SK-N-MC (cell line): ENCODE measurements at places on chromosomes 1 and 21.

DNA sequence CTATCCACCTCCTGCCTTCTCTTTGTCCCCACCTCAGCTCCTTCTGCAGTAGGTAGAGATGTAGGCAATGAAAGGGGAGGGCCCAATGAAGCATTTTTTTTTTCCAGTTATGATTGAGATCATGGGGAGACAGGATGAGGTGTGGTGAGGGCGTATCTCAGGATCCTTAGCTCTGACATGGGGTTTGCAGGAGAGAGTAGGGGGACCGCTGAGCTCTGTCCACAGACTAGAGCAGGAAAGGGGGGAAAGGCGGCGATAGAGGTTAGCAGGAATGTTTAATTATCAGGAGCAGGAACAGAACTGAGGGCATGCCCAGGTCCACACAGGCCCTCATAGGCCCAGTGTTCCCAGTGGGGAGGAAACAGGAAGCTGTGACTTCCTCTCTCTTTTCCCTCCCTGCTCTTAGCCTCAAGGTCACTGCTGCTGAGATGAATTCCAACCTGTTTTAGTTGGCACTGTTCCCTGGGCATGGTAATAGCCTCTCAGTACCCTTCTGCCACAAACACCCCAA lies 901 bp upstream of the RXFP4 start:
- no peak for DNase-seq

DNA sequence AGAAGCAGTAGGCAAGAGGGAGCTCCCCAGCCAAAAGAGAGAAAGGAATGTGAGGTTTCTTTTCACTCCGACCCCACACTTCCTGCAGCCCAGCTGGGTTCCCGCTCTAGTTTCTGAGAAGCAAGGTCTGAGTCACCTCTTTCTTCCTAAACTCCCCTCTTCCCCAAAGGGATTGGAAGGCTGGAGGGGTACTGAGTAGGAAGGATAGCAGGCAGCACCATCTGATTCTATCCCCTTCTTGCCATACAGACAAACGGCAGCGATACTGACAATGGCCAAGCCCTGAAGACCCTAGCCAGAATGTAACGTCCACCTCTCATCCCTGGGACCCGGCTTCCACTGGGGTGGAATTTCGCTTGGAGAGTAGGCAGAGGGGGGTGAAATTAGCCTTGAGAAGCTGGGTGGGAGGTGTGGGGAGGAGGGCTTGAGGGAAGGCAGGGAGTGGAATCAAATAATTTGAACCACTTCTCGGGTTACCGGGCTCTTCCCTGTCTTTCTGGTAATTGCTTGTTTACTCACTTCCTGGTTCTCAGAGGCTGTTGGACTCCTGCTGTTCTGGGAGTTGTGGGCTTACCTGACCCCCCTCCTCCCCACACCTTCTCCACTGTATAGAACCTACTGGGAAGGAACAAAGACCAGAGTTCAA lies 13.2 kb downstream of the IER5 start:
- no peak for DNase-seq

GRCh38 chr21:35138665-35139381 lies 89.7 kb upstream of the RUNX1 start:
- DNase-seq: no peak

- DNase-seq: no peak
These were observed 733.1 kb downstream of the MATN1 start for GRCh38 chr1:29990304-29990703.

DNA sequence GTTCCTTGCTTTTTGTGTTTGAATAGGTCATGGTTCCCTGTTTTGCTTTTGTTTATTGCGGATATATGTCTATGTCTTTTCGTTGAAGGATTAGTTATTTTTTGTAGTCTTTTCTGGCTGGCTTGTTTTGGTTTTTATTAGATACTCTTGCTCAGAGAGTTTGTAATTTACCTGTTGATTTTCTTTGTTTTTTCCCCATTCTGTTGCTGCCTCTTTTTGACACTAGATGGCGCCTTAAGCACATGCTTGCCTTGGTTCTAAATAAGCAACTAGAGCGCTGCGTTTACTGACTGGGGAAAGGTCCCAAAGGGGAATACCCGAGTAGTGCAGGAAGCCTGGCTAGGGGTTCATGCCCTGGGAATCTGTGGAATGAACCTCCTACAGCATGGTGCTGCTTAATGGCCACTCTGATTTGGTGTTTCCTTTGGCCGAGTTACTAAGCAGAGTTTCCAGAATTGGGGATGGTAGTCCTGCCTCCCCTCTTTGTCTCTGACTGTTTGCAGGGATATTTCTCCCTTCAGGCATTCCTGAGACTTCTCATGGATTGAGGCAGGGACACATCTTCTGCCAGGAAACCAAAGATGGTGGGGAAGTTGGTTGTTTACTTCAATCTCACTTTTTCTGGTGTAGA lies 143.2 kb downstream of the PTPRU start:
- DNase-seq: peak; percentile 34

- no peak for DNase-seq
These were observed 45.7 kb upstream of the HOOK1 start for GRCh38 chr1:59768792-59769735.

DNA sequence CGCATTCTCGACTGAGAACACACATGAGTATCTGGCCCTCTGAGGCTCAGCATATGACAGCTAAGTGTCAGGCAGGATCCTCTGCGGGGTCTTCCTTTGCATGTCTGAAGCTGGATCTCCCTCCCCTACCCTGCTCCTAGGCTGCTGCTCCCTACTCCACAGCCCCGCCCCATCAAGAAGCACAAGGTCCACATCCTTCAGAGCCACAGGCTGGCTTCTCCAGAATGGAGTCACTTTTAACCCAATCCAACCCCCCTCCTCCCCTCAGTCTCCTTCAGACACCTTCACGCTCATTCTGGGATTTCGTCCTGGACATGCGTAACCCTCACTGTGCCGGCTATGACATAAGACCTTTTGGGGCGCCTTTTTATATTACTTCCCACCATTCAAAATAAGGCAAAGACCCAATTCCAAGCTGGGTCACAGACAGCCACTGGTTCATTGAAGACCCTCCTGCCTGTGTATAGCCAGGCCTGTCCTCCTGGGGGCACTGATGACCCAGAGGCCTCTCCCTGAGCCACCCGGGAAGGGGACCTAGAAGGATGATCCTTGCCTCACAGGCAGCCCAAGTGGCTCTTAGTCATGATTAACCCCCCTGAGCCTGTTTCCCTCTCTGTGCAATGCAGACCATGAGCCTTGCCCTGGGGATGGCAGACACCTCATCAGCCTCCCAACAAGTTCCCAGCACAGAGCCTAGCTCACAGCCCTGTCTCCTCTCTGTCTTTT lies 4.7 kb downstream of the ADGRB2 start:
- no peak for DNase-seq

DNA sequence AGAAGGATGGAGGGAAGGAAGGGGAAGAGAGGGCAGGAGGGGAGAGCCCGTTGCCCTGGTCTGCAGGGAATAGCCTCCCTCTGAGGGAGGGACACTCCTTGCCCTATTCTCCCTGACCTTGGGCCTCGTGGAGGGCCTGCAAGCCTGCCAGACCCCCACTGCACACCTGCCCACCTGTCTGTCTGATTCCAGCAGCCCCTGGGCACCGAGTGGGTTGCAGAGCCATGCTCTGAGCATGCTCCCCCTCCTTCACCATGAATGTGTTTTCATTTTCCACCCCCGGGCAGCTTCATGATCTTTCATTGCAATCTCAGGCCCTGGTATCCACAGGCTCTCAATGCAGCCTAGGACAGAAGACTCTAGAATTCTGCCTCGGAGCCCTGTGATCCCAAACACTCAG lies 5.1 kb upstream of the NPHP4 start:
- no peak for DNase-seq
